Ovary (tissue), 10 donors: ENCODE measurements at places on chromosomes 16 and 17. TPM values are rescaled to one million over a fixed set of nuclear protein-coding genes. Genes with fewer than 3 reads are reported as not detected.

DNA sequence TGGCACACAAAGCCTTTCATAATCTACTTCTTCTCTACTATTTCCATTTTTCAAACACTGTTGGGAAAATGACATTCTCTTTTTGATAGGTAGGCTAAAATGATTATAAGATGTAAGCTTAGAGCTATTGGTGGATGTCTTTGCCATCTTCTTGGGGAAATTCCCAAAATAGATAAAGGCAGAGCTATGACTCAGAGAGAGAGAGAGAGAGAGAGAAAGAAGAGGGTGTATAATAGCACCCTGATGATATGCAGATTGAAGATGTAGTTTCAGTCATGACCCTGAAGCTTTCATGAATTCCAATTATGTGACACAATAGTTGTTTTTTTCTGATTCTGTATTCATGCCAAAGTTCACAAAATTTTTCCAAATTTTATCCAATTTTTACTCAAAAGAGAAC is 529.1 kb downstream of the HS3ST4 start:
- no peak overlapping the region for H3K4me3 ChIP-seq
- DNase-seq = no peak

DNA sequence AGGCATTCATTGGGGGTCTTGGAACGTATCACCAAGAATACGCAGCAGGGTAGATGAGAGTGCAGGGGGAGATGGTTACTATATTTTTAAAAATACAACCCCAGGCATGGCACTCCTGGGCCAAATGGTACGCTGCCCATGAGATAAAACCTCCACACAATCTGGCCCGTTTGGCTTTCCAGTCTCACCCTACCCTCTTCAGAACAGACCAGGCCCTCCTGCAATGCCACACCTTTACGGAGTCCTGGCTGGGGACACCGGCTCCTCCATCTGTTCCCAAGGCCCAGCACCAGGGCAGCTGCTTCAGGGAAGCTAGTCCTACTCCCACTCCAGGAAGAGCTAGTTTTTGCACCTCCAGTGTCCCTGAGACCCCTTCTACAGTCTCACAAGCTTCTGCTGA is 24.4 kb downstream of the SNN start:
- no peaks in the 10 kb centered on the region for H3K27me3 ChIP-seq
- no peaks in the 10 kb centered on the region for H3K36me3 ChIP-seq
- DNase-seq = no peak
- no peak overlapping the region for H3K4me3 ChIP-seq
- H3K4me1 ChIP-seq = peaks cover 3% of the 10 kb centered on the region

GRCh38 chr16:4847774-4848587 is 700 bp downstream of the UBN1 start:
- no peaks in the 10 kb centered on the region for H3K36me3 ChIP-seq
- H3K27me3 ChIP-seq = no peaks in the 10 kb centered on the region
- peak overlapping the region; percentile 96 for H3K27ac ChIP-seq
- peak; percentile 70 for DNase-seq
- peaks cover 10% of the 10 kb centered on the region for H3K4me1 ChIP-seq

- no peaks in the 10 kb centered on the region for H3K27me3 ChIP-seq
- H3K27ac ChIP-seq = no peak overlapping the region
- no peak overlapping the region for H3K4me3 ChIP-seq
Measured at GRCh38 chr17:80717720-80718083, 173.1 kb downstream of the RPTOR start.

DNA sequence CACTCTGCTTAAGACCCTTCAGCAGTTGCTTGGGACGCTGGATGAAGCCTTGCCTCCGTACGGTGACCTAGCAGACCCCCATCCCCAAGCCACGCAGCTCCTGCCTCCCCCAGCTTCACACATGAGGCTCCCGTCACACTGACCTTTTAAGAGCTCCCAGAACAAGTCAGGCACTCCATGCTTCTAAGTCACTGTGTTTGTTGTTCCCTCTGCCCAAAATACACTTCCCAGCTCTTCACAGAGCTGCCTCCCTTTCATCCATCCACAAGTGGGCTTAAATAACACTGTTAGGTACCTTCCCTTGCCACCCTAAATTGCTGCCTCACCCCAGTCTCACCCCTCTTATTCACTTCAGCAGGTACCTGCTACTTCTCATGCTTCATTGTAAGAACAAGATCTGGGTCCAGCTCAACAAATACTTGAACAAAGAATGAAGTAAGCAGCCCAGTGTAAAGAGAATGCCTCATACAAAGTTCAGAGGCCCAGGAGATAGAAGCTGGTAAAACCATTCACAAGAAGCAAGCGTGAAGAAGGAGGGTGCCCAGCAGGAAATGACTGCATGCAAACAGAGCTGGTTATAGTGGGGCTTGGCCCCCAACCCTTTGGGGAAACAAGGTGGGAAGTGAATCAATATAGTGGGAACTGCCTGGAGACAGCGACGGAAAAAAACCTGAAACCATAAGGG is 5.8 kb downstream of the ZC3H7A start:
- H3K4me3 ChIP-seq = no peak overlapping the region
- peaks cover 4% of the 10 kb centered on the region for H3K4me1 ChIP-seq
- no peaks in the 10 kb centered on the region for H3K27me3 ChIP-seq
- no peaks in the 10 kb centered on the region for H3K36me3 ChIP-seq
- H3K27ac ChIP-seq = no peak overlapping the region

GRCh38 chr16:80346111-80346632 is 194.6 kb upstream of the DYNLRB2 start:
- DNase-seq = no peak
- H3K4me3 ChIP-seq = no peak overlapping the region
- no peaks in the 10 kb centered on the region for H3K36me3 ChIP-seq
- peaks cover 10% of the 10 kb centered on the region for H3K4me1 ChIP-seq

- H3K27ac ChIP-seq = no peak overlapping the region
- no peaks in the 10 kb centered on the region for H3K27me3 ChIP-seq
- H3K4me3 ChIP-seq = no peak overlapping the region
- no peaks in the 10 kb centered on the region for H3K36me3 ChIP-seq
Measured at GRCh38 chr16:62968-63391, 9.4 kb downstream of the SNRNP25 start.

DNA sequence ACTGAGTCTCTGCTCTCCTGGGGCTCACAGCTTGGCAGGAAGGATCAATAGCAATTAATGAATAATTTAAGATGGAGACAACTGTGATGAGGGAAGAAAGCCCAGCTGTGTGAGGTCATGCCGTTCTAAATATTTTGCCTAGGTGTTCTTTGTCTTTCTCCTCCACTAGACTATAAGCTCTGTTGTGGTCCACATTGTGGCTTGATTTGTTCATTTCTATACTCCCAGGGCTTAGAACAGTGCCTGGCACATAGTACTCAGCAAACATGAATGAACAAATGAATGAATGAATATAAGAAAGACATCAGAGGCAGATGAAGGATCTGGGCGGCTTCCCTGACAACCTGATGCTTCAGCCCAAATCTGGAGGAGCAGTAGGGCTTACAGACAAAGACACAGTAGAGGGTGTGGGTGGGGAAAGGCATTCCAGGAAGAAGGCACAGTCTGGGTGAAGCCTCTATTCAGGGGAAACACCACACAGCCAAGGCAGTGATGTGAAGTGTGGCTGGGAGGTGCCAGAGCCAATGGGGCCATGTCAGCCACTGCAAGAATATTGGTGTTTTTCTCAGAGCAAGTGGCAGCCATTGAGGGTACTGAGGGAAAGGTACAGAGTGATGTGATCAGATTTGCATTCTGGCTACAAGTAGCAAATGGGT is 8.3 kb downstream of the CDH13 start:
- no peak overlapping the region for H3K27ac ChIP-seq
- no peaks in the 10 kb centered on the region for H3K4me1 ChIP-seq
- H3K27me3 ChIP-seq = no peaks in the 10 kb centered on the region
- DNase-seq = no peak

DNA sequence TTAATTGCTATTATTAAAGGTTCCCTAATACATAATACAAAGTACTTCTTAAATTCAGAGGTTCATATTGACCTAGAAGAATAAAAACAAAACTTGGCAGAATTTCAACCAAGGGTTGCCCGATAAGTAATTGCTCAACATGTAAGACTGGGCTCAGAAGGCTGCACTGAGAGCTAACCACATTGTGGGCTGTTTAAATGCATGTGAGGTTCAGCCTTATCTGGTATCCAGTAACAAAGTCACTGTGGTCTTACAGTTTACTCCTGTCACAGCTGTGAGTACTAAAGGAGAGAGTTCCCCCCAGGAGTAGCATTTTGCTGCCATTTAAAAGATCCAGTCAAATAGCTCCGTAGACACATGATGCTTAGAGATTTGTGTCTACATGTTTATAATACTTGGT is 1.6 kb upstream of the DHRS11 start:
- H3K27me3 ChIP-seq = no peaks in the 10 kb centered on the region
- H3K36me3 ChIP-seq = no peaks in the 10 kb centered on the region
- no peak overlapping the region for H3K27ac ChIP-seq
- H3K4me3 ChIP-seq = no peak overlapping the region

ALDH3A1 gene
- total RNA-seq = 0.90 TPM

FBXW10B gene
- total RNA-seq = 0.10 TPM

HS3ST6 gene
- total RNA-seq = 1.8 TPM

SOX8 gene
- 0.08 TPM for total RNA-seq

CRISPLD2 gene
- total RNA-seq = 333 TPM

MEFV gene
- 0.48 TPM for total RNA-seq
